ENCODE measurements at places on chromosomes 4 and X. TPM values are rescaled to one million over a fixed set of nuclear protein-coding genes. Genes with fewer than 3 reads are reported as not detected.

The UGT2B17 gene
- 0.35 TPM for total RNA-seq

The NKX3-2 gene
- total RNA-seq, result not detected

The DMP1 gene
- not detected for total RNA-seq

DNA sequence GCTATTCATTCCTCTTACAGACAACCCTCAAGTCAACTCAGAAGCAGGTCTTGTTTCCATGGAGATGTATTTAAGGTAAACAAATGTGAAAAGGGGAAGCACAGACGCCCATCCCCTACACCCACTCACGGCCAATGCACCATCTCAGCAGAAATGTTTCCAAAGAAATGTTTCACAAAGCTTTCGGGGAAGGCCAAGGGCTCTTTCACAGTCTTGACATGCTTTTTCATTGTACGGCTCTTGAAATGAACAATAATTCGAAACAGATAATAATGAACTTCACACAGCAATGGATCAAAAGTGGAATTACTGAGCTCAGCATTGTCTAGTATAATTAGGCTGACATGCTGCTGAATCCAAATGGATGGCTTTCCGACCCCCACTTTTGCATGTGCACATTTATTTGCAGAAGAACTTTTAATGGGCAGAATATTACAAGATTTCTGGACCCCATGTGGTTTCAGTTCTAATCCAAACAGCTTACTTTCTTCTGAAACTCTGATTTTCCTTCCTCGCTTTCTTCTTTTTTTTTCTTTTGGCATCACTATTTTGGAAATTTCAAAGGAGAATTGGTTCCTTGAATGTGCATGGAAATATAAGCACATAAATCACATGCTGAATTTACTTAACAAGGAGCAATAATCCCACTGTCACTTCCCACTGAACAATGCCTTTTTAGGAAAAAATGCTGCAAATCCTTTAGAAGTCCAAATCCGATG lies 160.9 kb downstream of the SMIM20 start:
- H3K27me3 ChIP-seq, result no peaks in the 10 kb centered on the region
- no peak overlapping the region for H3K4me3 ChIP-seq
- no peak overlapping the region for H3K27ac ChIP-seq
- H3K36me3 ChIP-seq, result no peaks in the 10 kb centered on the region

DNA sequence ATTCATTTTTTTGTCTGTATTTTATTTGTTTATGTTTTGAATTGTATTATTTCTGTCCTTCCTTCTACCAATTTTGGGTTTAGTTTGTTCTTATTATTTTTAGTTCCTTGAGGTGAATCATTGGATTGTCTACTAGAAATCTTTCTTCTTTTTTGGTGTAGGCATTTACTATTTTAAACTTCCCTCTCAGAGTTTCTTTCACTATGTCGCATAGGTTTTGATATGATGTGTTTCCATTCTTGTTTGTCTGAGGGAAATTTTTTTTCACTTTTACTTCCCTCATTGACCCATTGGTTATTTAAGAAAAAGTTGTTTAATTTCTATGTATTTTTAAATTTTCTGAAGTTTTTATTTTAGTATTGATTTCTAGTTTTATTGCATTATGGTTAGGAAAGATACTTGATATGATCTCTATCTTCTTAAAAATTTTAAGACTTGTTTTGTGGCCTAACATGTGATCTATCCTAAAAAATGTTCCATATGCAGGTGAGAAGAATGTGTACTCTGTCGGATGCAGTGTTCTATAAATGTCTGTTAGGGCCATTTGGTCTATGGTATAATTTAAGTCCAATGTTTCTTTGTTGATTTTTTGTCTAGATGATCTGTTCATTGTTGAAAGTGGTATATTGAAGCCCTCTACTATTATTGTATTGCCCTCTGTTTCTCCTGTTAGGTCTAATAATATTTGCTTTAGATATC lies 68.8 kb downstream of the IL15 start:
- H3K27ac ChIP-seq, result no peak overlapping the region
- no peaks in the 10 kb centered on the region for H3K27me3 ChIP-seq
- no peak overlapping the region for H3K4me3 ChIP-seq
- no peaks in the 10 kb centered on the region for H3K4me1 ChIP-seq

- no peaks in the 10 kb centered on the region for H3K27me3 ChIP-seq
- DNase-seq, result no peak
- H3K36me3 ChIP-seq, result no peaks in the 10 kb centered on the region
- no peak overlapping the region for H3K27ac ChIP-seq
- no peaks in the 10 kb centered on the region for H3K4me1 ChIP-seq
- H3K4me3 ChIP-seq, result no peak overlapping the region
Measured at GRCh38 chr4:147909225-147909624, 177.3 kb downstream of the ARHGAP10 start.

DNA sequence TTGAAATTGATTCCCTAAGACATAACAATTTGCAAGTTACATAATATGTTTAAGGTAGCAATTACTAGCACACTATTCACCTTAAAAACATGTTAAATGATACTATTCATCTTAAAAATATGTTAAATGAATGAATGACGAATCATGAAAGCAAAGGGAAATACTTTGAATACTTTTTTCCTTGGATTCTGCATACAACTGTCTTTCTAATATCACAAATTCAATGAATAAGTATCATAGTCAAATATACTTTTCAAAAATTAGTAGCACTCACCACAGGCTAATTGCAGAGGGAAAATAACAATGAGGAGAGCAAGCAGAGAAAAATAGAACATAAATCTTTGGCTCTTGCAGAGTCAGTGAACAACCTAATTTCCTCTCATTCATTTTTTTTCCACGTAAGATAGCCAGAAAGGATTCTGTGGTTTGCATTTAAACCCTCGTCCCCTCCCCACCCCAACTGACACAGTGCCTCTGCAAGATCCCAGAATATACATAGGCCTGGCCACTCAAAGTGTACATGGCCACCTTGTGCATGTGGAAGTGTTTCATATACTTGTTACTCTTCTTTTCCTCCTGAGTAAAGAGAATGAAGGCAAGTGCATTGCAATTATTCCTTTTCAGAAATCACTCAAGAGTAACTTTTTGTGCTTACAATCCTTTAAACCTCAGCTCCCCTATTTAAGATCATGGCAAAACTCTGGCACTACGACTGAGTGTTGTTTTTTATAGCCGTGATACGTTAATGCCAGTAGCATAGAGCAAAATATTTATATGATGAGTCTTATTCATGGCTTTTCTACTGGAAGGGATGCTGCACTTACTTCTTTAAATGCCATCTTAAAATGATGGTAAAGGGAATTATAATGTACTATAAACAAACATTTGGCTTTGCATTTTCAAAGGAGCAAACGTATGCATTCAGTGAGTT lies 236.4 kb downstream of the PDGFC start:
- no peaks in the 10 kb centered on the region for H3K27me3 ChIP-seq
- H3K36me3 ChIP-seq, result no peaks in the 10 kb centered on the region
- no peaks in the 10 kb centered on the region for H3K4me1 ChIP-seq
- no peak overlapping the region for H3K4me3 ChIP-seq

- no peaks in the 10 kb centered on the region for H3K4me1 ChIP-seq
- no peak overlapping the region for H3K4me3 ChIP-seq
- DNase-seq, result no peak
- H3K36me3 ChIP-seq, result no peaks in the 10 kb centered on the region
Measured at GRCh38 chr4:86019906-86020305, 339.9 kb downstream of the MAPK10 start.

GRCh38 chr4:10369517-10369916 lies 87.7 kb downstream of the ZNF518B start:
- H3K4me1 ChIP-seq, result no peaks in the 10 kb centered on the region
- no peak overlapping the region for H3K4me3 ChIP-seq
- no peak overlapping the region for H3K27ac ChIP-seq

DNA sequence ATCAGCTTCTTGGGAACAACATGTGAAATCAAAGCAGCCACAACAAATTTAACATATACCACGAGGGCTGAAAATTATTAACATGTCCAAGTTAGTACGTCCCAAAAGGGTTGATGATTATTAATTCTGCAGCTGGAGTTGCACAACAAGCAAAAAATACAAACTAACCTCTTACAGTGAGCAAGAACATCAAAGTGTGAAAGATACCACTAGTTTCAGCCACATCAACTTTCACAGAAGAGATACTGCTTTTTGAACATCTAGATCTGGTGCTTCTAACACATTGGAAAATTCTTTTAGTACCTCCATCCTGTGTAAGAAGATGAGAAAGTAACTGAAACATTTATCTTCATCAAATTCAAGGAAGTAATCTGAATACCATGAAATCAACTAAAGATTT lies 334.1 kb downstream of the PCDH7 start:
- H3K4me3 ChIP-seq, result no peak overlapping the region
- H3K36me3 ChIP-seq, result no peaks in the 10 kb centered on the region
- no peaks in the 10 kb centered on the region for H3K27me3 ChIP-seq
- no peak overlapping the region for H3K27ac ChIP-seq

- no peaks in the 10 kb centered on the region for H3K27me3 ChIP-seq
- no peak overlapping the region for H3K27ac ChIP-seq
- no peaks in the 10 kb centered on the region for H3K4me1 ChIP-seq
- H3K36me3 ChIP-seq, result no peaks in the 10 kb centered on the region
- DNase-seq, result no peak
Measured at GRCh38 chrX:48948589-48948988, 8.8 kb downstream of the OTUD5 start.

GRCh38 chr4:14184265-14184664 lies 556.7 kb upstream of the BOD1L1 start:
- no peak for DNase-seq
- no peaks in the 10 kb centered on the region for H3K27me3 ChIP-seq
- H3K4me1 ChIP-seq, result peaks cover 2% of the 10 kb centered on the region
- H3K36me3 ChIP-seq, result no peaks in the 10 kb centered on the region

- DNase-seq, result no peak
- H3K36me3 ChIP-seq, result no peaks in the 10 kb centered on the region
- no peak overlapping the region for H3K4me3 ChIP-seq
- no peaks in the 10 kb centered on the region for H3K27me3 ChIP-seq
- H3K4me1 ChIP-seq, result no peaks in the 10 kb centered on the region
Measured at GRCh38 chr4:134812611-134813010, 611.0 kb upstream of the PABPC4L start.

GRCh38 chr4:166482758-166483157 lies 609.7 kb downstream of the TLL1 start:
- H3K27ac ChIP-seq, result no peak overlapping the region
- H3K36me3 ChIP-seq, result no peaks in the 10 kb centered on the region
- no peaks in the 10 kb centered on the region for H3K27me3 ChIP-seq
